ENCODE measurements at places on chromosomes 5 and 9.

DNA sequence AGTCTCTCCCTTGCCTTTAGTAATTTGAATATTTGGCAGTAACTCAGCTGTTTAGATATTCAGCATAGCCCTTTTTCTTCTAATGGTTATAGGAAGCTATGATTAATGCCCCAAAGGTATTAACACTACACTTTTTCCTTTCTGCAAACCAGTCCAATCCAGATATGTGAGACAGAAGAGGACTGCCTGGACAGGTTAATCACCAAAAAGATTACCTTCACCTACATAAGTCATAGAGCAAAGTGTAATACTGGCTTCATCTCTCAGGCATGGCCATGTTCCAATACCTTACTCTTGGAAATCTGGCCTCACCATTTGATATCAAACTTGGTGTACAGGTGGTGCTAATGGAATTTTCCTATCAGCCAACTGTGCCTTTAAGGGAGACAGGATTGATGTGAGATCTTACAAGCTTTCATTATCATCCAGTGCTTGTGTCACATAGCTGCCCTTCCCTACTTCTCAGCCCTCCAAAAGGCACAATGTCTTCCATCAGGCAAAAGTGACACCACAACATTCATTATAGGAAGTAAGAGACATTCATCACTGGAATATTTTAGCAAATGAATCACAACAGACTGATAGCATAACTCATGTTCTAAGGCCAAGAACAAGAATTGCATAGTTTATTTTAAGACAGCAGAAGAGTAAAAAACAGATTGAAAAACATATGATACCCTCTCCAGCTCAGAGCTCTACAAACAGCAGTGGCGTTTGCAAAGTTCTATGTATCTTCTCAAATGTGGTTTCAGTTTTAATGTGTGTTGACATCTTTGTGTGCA is 91.2 kb upstream of the PAM start:
- no peak for DNase-seq

DNA sequence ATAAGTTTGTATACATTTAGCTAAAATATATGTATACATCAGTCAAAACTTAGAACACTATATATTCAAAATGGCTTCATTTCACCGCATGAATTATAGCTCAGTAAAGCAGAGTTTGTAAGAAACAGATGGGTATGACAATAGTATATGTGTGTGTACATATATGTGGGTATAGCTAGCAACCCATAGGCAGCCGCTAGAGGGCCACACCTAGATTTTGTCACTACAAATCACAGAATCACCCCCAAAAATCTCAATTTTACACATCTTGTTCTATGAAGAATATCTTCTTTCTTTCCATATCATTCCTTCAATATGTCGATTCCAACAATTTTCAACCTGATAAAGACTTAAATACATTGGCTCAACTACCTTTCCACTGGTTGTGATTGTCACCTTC is 357.8 kb upstream of the CCNG1 start:
- no peak for DNase-seq

GRCh38 chr5:99543841-99544240 is 615.0 kb upstream of the CHD1 start:
- DNase-seq: no peak

DNA sequence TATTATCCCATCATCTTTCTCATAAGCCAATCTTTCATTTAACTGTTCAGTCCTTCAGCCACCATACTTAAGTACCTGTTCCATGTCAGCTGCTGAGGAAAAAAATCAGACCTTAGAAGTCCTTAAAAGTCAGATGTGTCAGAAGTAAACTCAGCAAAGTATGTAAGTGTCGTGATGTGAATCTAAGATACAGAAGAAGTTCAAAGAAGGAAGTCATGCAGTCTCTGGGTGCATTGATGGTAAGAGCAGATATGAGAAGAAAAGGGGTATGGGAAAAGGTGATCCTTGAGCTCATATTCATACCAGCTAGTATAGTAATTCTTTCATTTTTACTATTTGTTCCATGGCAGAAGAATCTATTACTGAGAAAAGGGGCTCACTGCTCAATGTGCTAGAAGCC is 259.4 kb upstream of the CD180 start:
- no peak for DNase-seq

DNA sequence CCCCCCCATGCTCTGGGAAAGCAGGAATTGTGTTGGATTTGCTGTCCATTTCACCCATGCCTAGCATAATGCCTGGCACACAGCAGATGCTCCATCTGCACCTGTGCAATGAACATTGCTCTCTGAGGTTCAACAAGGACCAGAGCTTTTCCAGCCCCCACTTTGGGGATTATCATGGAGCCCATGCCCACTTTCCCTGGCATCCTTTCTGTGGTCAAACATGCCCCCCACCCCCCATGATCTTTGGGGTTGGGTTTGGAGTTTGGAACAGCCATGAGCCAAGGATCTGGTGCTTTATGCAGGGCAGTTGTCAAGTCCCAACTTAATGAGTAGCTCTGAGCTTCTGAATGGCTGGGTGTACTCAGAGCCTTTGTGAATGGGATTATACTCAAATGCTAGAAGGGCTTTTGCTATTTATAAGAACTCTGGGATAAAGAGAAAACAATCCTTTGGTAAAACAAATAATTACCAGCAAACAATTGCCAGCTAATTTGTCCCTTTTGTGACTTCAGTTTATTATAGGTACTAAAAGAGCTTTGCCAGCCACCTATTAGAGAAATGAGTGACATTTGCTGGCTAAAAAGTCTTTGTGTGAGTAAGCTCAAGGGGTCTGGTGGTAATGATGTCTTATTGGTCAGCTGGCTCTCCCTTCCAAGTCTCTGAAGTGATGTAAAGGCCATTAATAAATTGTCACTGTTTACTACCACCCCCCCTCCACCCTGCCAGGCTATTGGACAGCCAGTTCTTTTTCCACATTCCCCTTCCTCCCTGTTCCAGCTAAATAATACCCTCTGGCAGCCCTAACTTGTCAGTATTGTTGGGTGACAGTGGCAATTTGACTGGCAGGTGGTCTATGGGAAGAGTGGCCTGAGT is 182.3 kb downstream of the MACROH2A1 start:
- no peak for DNase-seq

GRCh38 chr5:73950441-73950873 is 324.5 kb downstream of the ARHGEF28 start:
- no peak for DNase-seq

GRCh38 chr9:28956116-28956880 is 1383.0 kb upstream of the C9orf72 start:
- DNase-seq: no peak

DNA sequence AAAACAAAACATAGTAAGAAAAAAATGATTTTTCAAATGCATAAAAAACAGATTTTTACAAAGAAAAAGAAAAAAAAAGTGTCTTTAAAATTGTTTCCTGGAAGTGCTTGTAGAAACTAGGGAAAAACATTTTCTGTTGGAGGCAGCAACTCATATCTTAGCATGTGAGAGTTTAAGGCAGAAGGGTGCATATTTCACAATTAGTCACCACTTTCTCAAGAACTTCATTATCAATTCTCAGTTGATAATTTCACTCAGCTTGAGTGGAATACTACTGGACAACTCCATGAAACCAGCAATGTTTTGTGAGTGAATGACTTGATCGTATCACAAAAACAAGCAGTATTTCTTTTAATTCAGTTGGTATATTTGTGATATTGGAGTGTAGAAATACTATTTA is 508.3 kb upstream of the DAB2 start:
- no peak for DNase-seq

DNA sequence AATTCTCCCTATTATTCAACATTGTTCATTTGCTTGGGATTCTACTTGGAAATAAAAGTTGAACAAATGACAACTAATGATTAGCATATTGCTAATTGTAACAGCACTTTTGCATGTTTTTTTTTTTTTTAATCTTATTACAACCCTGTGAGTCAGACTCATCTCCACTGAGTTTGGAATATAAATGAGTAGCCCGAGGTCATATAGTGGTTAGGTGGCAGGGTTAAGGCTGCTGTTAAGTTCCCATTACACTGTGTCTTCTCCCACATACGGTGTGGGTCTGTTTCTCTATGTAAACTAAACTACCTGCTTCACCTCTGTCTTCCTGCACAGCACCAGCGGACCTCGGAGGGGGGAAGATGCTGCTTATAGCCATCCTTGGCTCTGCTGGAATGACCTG is 92.4 kb downstream of the EQTN start:
- DNase-seq: no peak

- DNase-seq: no peak
These were observed 115.5 kb upstream of the ABCA1 start for GRCh38 chr9:105043370-105043936.

DNA sequence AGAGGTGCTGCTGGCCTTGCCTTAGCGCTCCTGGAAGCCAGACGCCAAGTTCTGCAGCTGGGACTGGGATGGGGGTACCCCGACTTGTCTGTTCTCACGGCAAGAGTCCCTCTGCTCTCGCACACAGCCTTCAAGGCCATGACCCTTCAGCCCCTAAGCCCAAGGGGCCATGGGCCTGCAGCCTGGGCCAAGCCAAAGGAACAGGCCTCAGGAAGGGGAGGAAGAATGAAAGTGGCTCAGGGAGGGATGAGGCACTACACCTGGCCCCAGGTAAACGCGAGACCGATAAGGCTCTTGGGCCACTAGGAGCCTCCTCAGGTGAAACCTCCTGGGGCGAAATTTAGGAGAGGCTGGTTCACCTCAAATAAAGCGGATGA is 3.9 kb downstream of the EBF1 start:
- DNase-seq: no peak

- no peak for DNase-seq
These were observed 596.5 kb downstream of the IRX1 start for GRCh38 chr5:4192111-4192510.

DNA sequence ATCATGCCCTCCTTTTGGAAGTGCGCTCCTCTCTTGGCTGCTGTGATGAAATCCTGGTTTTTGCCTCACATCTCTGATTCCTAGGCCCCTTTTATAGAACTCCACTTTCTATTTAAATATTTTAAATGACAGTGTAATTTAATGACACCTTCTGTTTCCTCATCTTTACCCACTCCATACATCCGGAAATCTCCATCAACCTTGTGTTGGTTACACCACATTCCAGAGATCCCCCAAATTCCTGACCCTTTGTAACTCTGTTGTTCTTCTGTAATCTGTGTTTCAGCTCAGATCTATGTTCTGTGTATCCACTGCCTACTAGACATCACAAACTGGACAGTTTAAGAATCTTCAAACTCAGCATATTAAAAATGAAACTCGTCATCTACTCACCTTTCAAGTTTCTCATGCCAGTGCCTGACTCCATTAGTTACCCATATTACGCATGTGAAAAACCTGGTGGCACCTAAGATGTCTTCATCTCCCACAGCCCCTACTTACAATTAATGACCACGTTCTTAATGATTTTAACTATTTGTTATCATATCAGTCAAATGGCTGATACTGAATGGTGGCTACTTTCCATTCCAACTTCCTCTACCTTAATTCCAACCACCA is 25.1 kb downstream of the PARP8 start:
- DNase-seq: no peak

DNA sequence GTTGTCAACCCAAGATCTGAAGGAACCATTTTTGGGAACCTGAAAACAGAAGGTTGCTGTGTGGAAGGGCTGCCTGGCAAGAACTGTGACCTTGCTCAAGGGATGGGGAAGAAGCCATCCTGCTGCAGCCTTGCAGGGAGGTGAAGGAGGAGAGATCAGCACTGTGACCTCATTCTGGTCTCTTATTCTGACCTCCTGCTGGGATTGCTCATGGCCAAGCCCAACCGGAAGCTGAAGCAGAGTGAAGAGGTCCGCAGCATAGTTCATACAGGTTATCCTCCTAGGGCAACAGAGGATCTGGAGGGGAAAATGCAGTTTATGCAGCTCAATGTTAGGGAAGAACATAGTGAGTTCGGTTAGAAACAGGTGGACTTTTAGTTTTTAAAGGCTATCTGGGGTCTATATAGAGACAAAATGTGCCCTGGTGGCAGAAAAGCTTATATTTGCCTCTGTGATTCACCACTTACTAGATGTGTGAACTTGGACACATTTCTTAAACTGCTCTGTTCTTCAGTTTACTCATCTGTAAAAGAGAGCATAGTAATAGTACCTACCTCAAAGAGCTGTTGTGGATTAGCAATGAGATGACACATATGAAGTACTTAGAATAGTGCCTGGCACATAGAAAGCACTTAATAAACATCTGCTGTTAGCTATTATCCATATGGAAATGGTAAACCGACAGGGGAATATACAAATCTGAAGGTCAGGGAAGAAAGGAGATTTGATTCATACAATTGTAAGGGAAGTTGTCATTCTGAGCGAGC is 57.9 kb upstream of the BNC2 start:
- DNase-seq: no peak

DNA sequence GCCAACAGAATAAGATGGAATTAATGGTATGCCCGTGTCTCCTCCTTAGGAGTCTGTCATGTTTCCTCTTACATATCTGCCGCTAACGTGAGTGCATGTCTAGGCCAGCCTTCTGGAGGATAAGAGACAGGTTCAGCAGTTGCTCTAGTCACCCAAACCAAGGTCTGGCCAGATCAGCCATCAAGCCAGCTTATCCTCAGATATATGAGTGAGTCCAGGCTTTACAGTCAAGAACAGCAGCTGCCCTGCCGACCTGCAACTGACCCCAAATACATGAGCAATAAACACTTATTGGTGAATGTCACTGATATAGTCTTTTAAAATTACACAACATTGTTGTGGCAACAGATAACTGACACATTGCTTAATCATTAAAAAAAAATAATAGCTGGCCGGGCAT is 123.5 kb downstream of the TSSK1B start:
- no peak for DNase-seq

DNA sequence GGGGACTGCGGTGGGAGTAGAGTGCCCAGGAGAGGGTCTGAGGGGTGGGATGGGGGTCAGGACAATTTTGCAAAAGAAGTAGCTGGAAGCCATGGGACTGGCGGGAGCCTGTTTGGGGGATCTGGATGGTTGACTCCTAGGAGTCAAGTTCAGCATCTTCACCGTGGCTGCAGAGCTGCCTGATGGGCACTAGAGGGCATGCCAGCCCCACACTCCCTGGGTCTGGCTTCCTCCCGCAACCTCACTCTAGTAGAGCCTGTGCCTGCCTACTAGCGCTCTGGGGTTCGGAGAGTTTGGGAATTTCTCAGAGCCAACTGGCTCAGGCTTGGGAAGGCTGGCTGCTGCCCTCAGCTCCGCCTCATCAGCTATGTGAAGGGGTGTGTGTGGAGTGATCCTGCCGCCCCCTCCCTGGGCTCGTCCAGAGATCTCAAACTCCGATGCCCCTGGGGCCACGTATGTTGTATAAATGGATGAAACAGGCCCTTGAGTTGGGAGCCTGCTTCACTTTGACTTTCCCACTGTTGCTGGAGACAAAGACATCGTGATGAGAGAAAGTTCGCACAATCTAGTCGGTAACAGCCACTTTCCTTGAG is 10.8 kb downstream of the TSPAN17 start:
- DNase-seq: peak; percentile 65

DNA sequence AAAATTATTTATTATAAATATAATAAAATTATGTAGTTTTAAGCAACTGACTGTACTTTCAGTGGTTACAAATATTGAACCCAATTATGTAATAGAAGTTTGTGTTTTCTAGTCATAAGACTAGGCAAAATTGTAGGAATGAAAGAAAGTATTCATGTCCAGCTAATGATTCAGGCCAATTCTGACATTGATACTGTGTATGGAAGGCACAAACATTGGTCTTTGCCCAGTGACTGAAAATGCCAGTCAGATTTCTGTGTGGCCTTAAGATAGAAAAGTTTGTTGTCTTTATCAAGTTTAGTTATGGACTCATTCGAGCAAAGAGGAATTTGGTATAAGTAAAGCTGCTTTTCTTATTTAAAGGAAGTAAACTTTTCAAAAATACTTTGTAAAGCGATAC is 60.3 kb downstream of the SLC12A2 start:
- DNase-seq: no peak

GRCh38 chr5:148760945-148761638 is 65.3 kb upstream of the ADRB2 start:
- DNase-seq: no peak

GRCh38 chr9:135886147-135886981 is 21.0 kb downstream of the CAMSAP1 start:
- no peak for DNase-seq
